ENCODE measurements at places on chromosomes 12 and 14. TPM values are rescaled to one million over a fixed set of nuclear protein-coding genes. Genes with fewer than 3 reads are reported as not detected.

The TMPRSS12 gene
- total RNA-seq, result not detected

GRCh38 chr12:113039911-113040445 is 16.6 kb upstream of the DTX1 start:
- H3K4me1 ChIP-seq, result no peaks in the 10 kb centered on the region
- H3K4me3 ChIP-seq, result no peak overlapping the region
- H3K27me3 ChIP-seq, result peaks cover 14% of the 10 kb centered on the region

The CARMIL3 gene
- total RNA-seq, result 1.4 TPM

The ENDOU gene
- not detected for total RNA-seq

GRCh38 chr12:90428465-90428864 is 526.5 kb downstream of the CCER1 start:
- H3K27ac ChIP-seq, result no peak overlapping the region
- H3K4me3 ChIP-seq, result no peak overlapping the region
- H3K27me3 ChIP-seq, result no peaks in the 10 kb centered on the region
- no peak for DNase-seq
- H3K36me3 ChIP-seq, result no peaks in the 10 kb centered on the region

DNA sequence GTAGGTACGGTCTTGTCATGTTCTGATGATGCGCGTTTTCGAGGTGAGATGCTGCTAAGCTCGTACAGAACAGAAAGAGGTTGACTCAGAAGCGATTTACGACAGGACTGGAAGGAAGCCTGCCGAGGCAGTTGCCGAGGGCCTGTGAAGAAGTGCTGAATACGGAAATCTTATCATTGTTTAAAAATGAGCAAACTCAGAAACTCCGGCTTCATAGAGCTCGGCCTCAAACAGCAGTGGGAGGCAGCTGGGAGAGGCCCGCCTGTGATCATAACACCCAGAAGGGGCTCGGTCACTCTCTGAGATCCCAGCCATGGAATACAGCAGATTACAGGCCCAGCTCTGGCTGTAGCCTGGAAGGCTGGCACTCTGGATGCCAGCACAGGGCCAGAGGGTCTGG is 87.4 kb downstream of the CPSF2 start:
- H3K36me3 ChIP-seq, result no peaks in the 10 kb centered on the region
- DNase-seq, result no peak
- no peaks in the 10 kb centered on the region for H3K27me3 ChIP-seq
- no peak overlapping the region for H3K27ac ChIP-seq
- H3K4me3 ChIP-seq, result no peak overlapping the region
- no peaks in the 10 kb centered on the region for H3K4me1 ChIP-seq

The SDS gene
- total RNA-seq, result not detected

- H3K4me3 ChIP-seq, result no peak overlapping the region
- peaks cover 100% of the 10 kb centered on the region for H3K27me3 ChIP-seq
- no peak for DNase-seq
- H3K4me1 ChIP-seq, result no peaks in the 10 kb centered on the region
- no peaks in the 10 kb centered on the region for H3K36me3 ChIP-seq
Measured at GRCh38 chr14:36495666-36496065, 24.4 kb downstream of the NKX2-1 start.

DNA sequence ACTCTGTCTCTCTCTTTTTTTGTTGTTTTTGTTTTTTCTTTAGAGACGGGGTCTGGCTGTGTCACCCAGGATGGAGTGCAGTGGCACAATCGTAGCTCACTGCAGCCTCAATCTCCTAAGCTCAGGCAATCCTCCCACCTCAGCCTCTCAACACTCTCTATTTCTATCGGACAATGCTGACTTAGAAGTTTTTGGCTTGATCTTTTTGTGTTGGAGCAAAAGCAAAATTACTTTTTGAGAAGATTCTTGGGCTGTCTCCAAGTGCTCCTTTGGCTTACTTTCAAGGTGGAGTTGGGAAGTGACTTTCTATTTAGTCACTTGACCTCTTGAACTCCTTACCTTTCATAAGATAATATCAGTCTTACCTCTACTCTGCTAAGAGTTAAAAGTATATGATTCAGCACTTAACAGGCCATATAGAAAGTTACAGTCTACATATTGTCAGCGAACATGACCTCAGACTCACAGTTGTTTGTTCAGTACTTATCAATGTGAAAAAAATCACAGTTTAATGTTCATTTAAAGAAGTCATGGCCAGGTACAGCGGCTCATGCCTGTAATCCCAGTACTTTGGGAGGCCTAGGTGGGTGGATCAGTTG is 15.4 kb upstream of the MIA2 start:
- peaks cover 4% of the 10 kb centered on the region for H3K4me1 ChIP-seq
- H3K4me3 ChIP-seq, result no peak overlapping the region
- H3K27ac ChIP-seq, result no peak overlapping the region
- no peaks in the 10 kb centered on the region for H3K36me3 ChIP-seq
- H3K27me3 ChIP-seq, result no peaks in the 10 kb centered on the region
- DNase-seq, result no peak

The CLEC9A gene
- not detected for total RNA-seq

DNA sequence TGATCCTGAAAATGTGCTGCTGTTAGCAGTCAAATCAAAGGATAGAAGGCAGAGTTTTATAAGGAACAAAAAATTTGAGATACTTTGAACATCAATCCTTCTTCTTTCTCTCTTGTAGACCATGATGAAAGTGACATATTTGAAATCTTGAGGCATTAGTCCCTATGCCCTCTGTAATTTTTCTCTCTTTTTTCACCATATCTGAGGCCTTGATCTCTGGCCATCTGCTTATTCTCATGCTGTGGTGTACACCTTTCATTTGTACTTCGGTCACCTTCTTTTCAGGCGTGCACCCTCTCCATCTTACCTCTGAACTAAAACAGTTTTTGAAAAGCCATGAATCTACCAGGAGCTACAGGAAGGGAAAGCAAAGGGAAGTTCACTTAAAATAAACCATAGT is 420.9 kb downstream of the C12orf50 start:
- H3K27me3 ChIP-seq, result no peaks in the 10 kb centered on the region
- no peak for DNase-seq
- H3K27ac ChIP-seq, result no peak overlapping the region
- no peaks in the 10 kb centered on the region for H3K36me3 ChIP-seq

DNA sequence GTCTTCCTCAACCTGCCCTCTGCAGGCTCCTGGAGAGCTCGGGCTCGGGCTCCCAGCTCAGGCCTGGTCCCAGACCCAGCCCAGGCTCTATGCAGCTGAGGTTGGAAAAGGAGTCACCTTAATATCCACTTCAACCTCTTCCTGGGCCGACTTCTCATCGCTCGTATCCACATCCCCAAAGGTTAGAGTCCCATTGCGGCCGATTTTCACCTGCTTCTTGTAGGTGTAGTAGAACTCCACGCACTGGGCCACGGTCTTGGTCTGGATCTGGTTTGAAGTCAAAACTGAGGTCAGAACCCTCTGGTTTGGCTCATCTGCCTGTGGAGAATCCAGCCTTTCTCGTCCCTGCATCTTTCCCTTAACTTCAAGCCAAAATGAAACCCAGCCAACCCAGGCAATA is 8.4 kb upstream of the PNMA1 start:
- H3K27me3 ChIP-seq, result no peaks in the 10 kb centered on the region
- no peak for DNase-seq
- H3K36me3 ChIP-seq, result no peaks in the 10 kb centered on the region
- H3K27ac ChIP-seq, result no peak overlapping the region
- H3K4me3 ChIP-seq, result no peak overlapping the region

The LTB4R2 gene
- total RNA-seq, result 1.8 TPM

DNA sequence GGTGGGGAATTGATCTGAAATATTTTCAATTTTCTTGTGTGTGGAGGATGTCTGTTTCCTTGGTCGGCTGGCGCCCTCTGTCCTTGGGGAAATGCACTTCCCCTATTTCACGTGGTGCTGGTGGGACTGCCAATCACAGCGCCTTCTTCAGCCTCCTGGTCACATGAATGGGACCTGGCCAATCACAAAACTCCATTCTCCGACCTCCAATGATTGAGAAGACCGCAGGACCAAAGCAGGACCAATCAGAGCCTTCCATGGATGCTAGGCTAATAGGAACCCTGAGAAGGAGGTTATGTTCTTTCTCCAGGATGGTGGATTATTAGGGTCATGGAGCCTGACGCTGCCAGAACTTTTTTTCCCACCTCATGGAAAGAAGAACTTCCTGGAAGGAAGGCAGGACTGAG is 188.7 kb downstream of the TTC8 start:
- peak; percentile 25 for DNase-seq
- no peaks in the 10 kb centered on the region for H3K27me3 ChIP-seq
- no peak overlapping the region for H3K4me3 ChIP-seq
- H3K4me1 ChIP-seq, result no peaks in the 10 kb centered on the region

DNA sequence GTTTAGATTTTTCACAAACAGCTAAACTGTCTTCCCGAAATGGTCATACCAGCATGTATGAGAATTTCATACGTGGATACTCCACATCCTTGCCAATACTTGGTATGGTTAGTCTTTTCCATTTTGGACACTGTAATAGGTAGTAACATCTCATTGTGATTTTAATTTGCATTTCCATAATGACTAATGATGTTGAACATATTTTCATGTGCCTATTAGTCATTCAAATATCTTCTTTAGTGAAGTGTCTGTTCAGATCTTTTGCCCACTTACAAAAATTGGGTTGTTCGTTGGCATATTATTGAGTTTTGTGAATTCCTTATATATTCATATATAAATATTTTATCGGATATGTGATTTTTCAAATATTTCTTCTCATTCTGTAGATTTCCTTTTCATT is 78.0 kb upstream of the GNG2 start:
- no peak for DNase-seq
- H3K27ac ChIP-seq, result no peak overlapping the region
- no peaks in the 10 kb centered on the region for H3K4me1 ChIP-seq

DNA sequence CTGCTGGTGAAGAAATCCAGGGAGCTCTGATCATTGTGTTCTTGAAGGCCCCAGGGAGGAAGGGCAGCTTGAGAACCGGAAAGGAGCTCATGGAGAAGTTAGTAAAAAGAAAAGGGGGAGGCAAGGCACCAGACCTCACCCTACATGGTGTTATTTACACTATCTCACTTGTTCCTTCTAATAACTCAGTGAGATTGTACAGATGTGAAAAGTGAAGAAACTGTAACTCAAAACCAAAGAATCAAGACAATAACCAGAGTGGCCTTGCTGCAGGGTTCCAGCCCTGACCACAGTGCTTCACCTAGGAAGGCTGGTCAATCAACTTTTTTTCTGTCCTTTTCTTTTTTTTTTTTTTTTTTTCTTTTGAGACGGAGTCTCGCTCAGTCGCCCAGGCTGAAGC is 353.6 kb downstream of the TMTC2 start:
- no peak for DNase-seq
- H3K27ac ChIP-seq, result no peak overlapping the region
- peaks cover 33% of the 10 kb centered on the region for H3K4me1 ChIP-seq
- no peak overlapping the region for H3K4me3 ChIP-seq
- H3K27me3 ChIP-seq, result no peaks in the 10 kb centered on the region

DNA sequence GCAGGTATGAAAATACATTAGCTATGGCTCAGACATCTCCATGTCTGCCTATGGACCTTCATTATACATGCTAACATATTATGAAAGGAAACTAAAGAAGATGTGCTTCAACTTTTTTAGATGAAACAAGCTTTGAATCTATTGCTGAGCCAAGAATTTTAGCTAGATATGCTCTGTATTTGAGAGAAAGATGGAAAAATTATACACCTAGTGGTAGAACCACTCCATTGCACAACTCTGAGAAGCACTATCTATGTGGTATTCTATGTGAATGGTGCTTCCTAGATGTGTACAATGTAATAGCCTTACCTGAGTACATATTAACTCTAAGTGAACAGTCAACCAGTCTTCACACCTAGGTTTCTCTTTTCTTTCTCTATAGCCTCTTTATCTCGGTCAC is 17.3 kb downstream of the EPYC start:
- no peak overlapping the region for H3K27ac ChIP-seq
- H3K27me3 ChIP-seq, result no peaks in the 10 kb centered on the region
- DNase-seq, result no peak
- H3K4me3 ChIP-seq, result no peak overlapping the region

- H3K27me3 ChIP-seq, result no peaks in the 10 kb centered on the region
- H3K4me1 ChIP-seq, result no peaks in the 10 kb centered on the region
- no peak for DNase-seq
- no peaks in the 10 kb centered on the region for H3K36me3 ChIP-seq
- H3K4me3 ChIP-seq, result no peak overlapping the region
Measured at GRCh38 chr14:79167957-79168356, 997.8 kb downstream of the NRXN3 start.

DNA sequence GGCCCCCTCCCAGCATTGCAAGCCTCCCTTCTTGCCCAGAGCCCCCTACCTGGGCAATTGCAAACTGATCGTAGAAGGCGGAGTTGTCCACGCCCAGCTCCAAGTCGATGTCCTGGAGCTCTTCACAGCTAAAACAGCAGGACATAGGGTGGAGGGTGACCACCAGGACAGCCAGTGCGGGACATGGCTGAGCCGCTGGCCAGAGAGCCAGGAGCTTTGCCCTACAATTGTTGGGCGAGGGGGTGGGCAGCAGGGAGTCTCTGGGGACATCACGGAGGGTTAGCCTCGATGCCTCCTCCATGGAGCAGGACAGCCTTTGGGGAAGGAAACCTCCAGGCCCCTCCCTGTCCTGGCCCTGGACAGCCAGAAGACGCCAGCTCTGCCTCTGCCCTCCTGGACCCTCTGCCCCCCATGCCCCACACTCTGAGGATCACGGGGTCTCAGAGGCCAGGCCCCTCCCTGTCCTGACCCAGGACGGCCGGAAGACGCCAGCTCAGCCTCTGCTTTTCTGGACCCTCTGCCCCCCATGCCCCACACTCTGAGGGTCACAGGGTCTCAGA is 9.4 kb downstream of the TMEM179 start:
- DNase-seq, result no peak
- H3K4me3 ChIP-seq, result no peak overlapping the region
- no peak overlapping the region for H3K27ac ChIP-seq
- H3K4me1 ChIP-seq, result peaks cover 5% of the 10 kb centered on the region
- H3K36me3 ChIP-seq, result no peaks in the 10 kb centered on the region

The TOGARAM1 gene
- 16.2 TPM for total RNA-seq

GRCh38 chr12:56574210-56574609 is 52.6 kb downstream of the RBMS2 start:
- H3K4me3 ChIP-seq, result no peak overlapping the region
- DNase-seq, result no peak

Measured in neural progenitor cell (in vitro differentiated cells).